ENCODE measurements at places on chromosomes 13 and 19.
A peak's percentile ranks its signal among the peaks of the same experiment; 100 is the strongest.

GRCh38 chr13:45315520-45316167, 25.3 kb downstream of the TPT1 start:
- DNase-seq: no peak

DNA sequence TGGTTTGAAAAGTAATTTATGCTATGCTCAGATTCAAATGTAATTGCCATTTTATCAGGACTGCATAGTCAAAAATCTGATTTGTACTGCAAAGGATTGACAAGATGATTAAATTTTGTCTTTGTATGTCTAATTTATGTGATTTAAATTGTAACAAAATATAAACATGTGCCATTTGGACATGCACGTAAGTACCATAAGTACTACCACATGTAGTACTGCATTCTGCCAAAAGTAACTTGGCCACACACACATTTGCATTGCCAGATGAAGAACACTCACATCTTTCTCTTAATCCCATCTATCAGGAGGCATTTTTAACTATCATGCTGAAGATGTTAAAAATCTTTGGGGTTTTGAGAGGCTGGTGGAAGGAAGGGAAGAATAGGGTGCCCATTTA, 133.3 kb downstream of the KLF12 start:
- DNase-seq: no peak

GRCh38 chr19:49676136-49676783, 811 bp upstream of the PRMT1 start:
- DNase-seq: peak; percentile 80

- peak; percentile 22 for DNase-seq
These were observed at the start of gene ZNF792 for GRCh38 chr19:34963573-34964406. Gene ZNF792 (minus strand): TSS chr19:34964229. CDS start chr19:34963662, 567 bp downstream.

DNA sequence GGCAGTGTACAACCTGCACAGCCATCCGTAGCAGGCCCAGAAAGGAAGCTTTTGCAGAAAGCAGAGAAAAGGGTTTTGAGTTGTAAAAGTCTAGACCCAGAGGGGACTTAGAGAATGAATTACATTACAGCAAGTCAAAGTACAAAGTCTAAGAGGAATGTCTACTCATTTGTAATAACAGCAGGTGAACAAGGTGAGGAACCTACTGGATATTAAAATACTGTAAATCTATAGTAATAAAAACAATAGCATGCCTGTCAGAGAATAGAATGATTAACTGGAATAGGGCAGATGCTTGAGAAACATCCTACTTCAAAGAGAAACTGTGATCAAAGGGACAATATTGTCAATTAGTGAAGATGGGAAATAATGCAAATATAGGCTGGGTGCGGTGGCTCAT, 18.3 kb upstream of the ZNF414 start:
- DNase-seq: no peak

- DNase-seq: no peak
These were observed 4.0 kb upstream of the UBE2M start for GRCh38 chr19:58562122-58563033.

DNA sequence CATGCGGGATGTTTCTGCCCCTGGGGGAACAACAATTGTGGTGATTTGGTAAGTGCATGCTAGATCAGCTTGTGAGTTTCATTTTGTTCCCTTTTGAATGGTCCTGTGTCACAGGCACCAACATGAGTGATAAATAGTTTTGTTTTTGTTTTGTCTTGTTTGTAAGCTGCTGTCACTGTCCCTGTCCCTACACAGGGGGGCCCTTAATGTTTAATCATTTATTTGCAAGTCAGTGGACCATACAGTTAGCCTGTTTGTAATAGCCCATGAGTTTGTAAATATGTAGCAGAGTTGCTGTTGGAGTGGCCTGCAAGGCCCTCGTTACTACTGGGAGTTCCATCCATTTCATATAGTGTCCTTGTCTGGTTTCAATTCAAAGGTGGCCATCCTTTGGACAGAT, 979.6 kb upstream of the SPRY2 start:
- no peak for DNase-seq

DNA sequence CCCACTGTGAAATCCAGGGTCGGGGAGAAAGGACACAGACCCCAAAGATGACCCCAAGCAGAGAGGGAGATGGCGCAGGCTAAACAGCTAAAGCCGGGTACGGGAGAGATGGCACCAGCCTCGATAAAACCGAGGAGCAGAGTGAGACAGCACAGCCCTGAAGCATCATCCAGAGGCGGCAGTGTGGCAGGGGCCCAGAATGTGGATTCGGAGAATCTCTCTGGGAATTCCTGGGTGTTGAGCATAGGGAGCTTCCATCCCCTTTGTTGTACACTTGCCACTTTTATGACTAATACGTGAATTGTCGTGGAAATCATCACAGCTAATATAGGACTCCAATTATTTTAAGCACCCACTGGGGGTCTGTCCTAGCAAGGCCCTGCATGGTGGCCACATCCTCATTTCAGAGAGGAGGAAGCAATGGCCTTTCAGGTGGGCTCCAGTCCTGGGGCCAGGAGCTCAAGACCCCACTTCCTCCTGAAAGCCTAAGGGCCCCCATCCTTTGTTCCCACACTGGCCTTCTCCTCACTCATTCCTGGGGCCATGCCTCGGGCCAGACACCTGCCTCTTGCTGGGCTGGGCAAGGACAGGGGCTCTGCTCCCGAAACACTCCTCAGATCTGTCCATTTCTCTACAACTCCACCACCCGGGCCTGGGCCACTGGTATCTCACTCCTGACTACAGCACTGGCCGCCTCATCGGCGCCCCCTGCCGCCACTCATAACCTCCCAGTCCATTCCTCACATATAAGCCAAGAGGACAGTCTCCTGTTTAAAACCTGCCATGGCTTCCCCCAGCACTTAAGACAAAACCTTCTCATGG, 29.3 kb upstream of the ATP1A3 start:
- no peak for DNase-seq

- no peak for DNase-seq
These were observed 5.5 kb downstream of the CELF5 start for GRCh38 chr19:3229888-3230496.

GRCh38 chr19:7772752-7773291, 9.8 kb downstream of the CLEC4M start:
- no peak for DNase-seq

GRCh38 chr13:111114362-111115060, 599 bp upstream of the ARHGEF7 start:
- peak; percentile 59 for DNase-seq

DNA sequence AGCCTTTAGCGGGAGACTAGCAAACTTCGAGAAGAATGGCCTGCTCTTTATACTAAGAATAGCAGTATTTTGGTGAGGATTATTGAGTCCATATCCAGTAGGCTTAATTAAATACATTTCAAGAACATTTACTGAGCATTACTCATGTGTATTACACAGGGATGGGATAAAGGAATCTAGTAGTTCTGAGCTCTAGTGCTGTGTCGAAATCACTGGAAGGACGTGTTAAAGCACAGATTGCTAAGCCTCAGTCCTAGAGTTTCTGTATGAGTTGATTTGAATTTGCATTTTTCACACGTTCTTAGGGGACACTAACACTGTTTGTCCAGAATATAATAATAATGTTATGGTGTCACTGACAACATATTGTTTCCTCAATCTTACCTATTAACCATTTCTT, 9.0 kb downstream of the ZNF302 start:
- no peak for DNase-seq

GRCh38 chr19:48970923-48971395, 5.8 kb downstream of the FTL start:
- peak; percentile 29 for DNase-seq

- DNase-seq: no peak
These were observed 176.2 kb downstream of the RFC3 start for GRCh38 chr13:33994198-33994597.

DNA sequence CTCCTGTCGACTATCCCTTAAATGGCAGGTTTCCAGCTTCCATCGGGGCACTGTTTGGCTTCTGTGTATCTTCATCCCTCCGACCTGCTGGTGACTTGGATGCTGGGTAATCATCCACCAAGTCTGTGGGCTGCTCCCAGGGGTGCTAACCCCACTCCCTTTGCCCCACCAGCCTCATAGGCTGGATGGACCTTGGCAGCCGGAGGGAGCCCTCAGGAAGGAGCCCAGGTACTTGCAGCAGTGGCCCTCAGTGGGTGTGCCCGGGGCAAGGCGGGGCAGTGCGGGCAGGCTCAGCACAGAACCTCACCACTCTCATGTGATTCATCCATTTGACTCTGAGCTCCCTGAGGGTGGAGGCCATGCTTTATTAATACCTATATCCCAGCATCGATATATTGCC, 27.4 kb upstream of the TUBGCP3 start:
- DNase-seq: no peak

GRCh38 chr13:111909971-111910671, 156.8 kb upstream of the SOX1 start:
- DNase-seq: no peak

Data from NCI-H1092 (cell line).